LHCN-M2 (cell line): ENCODE measurements at places on chromosomes 2 and 18. TPM values are rescaled to one million over a fixed set of nuclear protein-coding genes. Genes with fewer than 3 reads are reported as not detected.

CDH2 gene
- total RNA-seq: 30.3 and 31.1 TPM in 2 replicates

DNA sequence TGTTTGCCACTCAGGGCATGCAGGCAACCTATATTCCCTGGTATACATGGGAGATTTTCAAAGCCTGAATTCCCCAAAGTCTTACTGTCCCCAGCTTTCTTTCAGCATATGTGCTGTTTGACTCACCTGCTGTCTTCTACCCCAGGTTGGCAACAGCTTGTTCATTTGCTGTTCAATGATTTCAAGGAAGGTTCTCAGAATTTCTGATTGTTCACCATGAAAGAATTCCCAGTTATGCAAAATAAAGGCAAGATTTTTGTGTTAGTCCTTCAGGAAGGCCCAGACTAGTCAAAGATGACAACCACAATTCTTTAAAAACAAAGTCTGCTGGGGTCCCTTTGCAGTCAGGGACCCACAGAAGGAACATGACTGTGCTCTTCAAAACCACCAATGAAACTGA lies 1057.8 kb upstream of the CDH2 start:
- DNase-seq: no peak

SIGLEC15 gene
- 2.9 and 5.0 TPM in 2 replicates for total RNA-seq

DNA sequence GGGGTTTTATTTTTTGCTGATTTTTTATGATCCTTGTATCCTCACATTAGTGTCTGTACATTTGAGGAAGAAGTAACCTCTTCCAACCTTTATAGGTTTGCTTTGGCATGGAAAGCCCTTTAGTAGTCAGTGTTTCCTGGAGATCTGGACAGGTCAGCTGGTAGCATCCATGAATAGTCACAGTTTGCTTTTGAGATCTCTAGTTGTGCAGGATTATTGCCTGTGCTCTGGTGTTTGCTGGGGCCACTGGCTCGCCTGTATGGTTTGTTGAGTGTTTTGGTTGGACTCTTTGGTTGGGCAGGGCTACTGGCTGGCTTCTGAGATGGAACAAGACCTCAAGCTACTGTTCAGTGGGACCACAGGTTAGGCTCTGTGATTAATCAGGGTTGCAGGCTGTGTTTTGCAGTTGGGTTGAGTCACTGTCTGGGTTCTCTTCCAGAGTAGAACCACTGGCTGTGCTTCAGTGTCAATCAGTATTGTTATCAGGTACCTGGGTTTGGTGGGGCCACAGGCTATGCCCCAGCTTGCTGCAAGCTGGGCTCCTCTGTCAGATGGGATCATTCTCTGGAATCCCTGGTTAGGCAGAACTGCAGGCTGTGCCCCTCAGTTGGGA lies 20.0 kb downstream of the SP140L start:
- no peak for DNase-seq

THUMPD2 gene
- total RNA-seq: 10.5 and 14.0 TPM in 2 replicates

DNA sequence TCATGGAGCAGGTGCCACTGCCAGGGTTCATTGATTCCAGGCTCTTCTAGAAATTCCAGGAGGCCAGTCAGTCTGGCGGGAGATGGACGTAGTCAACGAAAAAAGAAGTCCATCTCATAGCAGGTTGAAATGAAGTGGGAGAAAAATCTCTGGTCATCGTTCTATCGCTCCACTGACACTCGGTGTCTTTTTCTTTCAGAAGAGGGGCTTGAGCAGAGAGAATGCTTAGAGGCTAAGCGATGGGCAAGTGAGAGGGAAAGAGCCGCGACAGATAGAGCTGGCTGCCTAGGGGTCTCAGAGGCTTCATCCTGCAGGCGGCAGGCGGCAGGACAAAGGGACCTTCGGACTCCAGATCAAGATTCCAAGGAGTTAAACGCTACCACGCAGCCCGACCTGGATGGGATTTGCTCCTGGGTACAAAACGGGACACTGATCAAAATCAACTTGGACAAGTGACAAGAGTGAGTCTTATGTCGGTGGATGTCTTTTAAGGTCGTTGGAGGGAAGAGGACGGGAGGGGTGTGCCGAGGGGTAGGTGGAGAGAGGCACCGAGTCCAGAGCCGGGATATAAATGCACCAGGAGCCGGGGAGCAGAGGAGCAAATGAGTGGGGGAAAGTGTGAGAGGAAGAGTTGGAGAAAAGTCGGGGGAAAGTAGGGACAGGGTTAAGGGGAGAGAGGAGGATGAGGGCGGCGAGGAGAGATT lies 677 bp upstream of the TMEM178A start:
- DNase-seq: no peak

CKAP2L gene
- total RNA-seq: 23.9 and 33.2 TPM in 2 replicates
